Panc1 (cell line): ENCODE measurements at places on chromosomes 5 and 9.

GRCh38 chr5:15734058-15734457 is 234.1 kb downstream of the FBXL7 start:
- no peak for DNase-seq

GRCh38 chr5:141100243-141100805 is at the start of gene PCDHB3:
TSS of gene PCDHB3 (plus strand) at chr5:141100473. CDS start at chr5:141100650, 177 bp downstream.
- no peak for DNase-seq

GRCh38 chr5:127961763-127962145 is 121.8 kb upstream of the SLC12A2 start:
- DNase-seq = no peak

- no peak for DNase-seq
Observed at GRCh38 chr5:109917966-109918365, 228.2 kb downstream of the MAN2A1 start.

DNA sequence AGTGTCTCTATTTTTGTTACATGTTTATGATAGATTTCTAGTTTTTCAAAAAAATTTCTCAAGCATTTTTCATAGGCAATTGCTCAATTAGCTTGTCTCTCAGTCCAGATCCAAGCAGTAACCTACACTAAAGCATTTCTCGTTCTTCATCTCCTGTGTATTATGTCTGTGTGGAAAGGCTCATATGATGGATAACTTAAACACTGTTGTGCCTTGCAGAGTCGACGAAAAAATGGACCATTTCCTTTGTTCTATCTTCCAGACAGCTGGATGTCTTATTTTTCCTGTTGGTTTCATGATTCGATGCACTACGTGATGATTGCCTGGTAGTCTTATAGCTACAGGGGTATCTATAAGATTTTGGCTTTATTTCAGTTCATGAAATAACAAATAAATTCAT is 347.8 kb downstream of the TRPM3 start:
- DNase-seq = no peak

DNA sequence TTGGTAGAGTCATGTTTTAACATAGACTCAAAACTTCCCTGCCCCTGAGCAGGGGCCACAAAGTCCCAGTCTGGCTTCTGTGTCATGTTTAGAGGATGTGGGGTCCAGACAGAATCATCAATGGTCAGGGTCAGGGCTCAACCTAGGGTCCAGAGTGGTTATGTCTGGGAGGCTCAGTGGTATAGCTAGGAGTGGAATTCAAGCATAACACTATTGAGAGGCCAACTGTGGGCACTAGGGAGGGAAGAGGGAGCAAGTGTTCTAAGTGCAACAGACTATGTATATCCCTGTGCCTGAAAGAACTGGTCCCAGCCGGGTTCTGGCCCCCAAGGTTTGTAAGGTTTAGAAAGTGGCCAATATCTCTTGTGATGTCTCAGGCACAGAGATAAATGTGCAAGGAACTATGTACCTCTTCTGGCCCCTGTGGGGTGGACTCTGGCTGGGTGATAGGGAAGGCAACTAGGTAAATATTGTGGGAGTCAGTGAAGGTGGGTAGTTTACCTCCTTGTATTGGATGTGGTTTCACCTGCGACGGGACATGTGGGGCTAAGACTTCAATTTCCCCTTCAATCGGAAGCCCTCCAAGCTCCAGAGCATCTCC is 14.0 kb downstream of the MYORG start:
- DNase-seq = no peak

DNA sequence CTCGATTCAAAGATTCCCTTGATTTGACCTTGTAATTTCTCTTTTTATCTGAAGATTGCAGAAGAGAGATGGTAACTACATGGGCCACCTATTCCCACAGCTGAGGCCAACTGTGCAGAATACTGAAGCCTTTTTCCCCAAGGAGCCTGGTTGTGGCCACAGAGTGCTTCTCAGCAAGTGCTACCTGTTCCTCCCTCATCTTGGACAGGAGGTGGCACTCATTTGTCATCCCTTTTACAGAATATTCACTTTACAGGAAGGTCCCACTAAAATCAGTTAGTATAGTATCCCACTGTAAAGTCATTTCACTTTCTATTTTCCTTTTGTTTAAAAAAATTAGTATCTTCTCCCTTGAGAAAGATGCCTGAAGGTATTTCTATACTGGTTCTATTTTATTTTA is 346.4 kb downstream of the ARL15 start:
- no peak for DNase-seq

- DNase-seq = no peak
Observed at GRCh38 chr9:110919609-110920008, 118.7 kb downstream of the LPAR1 start.

GRCh38 chr5:118551716-118552115 is 436.6 kb downstream of the DTWD2 start:
- no peak for DNase-seq

DNA sequence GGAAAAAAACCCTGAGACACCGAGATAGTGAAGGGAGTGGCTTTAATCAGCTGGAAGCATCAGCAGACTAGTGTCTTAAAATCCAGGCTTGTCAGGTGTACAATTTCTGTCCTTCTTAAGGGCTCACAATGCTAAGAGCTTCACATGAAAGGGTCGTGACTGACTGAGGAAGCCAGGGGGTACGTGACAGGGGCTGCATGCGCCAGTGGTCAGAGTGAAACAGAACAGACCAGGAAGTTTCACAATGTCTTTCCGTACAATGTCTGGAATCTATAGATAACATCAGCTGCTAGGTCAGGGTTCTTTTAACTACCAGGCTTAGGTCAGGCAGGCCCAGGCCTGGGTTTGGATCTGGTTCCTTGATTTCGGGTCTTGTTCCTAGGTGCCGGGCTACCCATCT is 253.0 kb downstream of the CDH10 start:
- DNase-seq = no peak
